Amygdala (tissue), 56 donors: ENCODE measurements at places on chromosomes 7 and 10.

DNA sequence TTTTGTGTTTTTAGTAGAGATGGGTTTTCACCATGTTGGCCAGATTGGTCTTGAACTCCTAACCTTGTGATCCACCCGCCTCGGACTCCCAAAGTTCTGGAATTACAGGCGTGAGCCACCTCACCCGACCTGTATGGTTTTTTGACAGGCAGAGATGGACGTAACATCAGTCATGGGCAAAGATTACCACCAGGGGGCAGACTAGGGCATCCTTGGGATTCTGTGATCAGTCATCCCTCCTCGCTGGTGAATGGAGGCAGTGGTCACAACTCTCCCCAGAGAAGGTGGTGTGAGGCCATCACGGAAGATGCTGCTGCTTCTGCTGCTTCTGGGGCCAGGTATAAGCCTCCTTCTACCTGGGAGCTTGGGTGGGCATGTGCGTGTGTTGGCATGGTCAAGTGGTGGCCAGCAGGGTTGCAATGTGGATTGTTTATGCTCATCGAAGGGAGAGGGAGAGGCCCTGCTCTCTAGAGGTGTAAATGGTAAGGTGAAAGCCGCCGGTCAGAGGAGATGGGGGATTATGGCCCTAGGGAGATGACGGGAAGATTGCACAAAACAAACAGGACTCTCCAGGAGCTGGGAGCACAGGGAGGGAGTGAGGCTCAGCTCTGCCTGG is 122.7 kb upstream of the PRSS1 start:
- DNase-seq = no peak

DNA sequence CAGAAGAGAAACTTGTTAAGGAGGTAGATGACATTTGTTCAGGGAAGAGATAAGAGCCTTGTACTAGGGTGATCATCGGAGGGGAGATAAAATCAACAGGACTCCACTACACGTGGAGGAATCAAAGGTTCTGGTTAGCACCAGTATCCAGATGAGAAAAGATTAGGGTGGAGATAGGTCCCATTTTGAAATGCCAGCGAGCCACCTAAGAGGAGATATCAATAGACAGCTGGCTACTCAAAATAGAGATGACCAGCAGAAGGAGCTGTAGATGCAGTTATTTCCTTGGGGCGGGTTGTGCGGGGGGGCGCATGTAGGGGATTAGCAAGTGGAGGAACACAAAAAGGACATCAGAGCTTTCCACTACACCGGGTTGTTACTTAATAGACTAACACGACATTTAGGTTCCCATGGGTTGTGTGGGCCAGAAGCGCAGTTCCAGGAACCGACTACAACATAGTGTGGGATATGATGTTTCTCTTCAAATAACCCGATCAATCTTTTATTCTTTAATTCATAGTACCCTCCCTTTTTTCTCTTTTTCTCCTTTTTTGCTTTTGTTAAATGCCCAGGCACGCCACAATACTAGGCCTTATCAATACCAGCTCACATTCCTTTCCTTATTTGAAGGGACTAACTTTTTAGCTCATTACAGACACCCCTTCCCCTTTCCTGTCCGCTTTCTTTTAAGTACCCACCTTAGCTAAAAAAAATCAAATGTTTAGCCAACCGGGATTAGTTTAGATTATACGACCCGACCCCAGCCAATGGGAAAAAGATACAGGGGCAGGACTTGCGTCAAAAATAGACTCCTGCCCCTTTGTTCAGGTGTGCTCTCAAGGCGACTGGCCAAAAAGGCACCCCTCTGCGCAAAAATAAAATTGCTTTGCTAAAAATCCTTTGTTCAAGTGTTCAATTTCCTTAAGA is 2.0 kb upstream of the KIF11 start:
- DNase-seq = peak; percentile 21

GRCh38 chr10:100345570-100346330 is 1.3 kb upstream of the SCD start:
- DNase-seq = no peak

- DNase-seq = no peak
Measured at GRCh38 chr7:81516898-81517297, 252.9 kb downstream of the HGF start.

DNA sequence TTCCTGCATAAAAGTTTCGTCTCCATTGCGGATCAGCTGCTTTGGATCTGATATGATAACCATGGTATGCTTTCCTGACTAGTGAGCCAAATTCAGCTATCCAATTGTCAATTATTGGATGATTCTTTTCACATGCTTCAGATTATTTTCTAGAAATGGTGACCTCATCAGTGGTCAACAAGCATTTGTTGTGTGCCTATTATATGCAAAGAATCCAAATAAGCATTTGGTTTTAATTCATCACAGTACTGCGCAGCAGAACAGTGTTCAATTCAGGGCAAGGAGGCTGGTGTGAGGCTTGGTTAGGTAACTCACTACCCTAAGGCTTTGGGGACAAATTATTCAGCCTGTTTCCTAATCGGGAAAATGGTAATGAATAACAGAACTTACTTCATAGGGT is 200.5 kb downstream of the SKAP2 start:
- DNase-seq = no peak

- no peak for DNase-seq
Measured at GRCh38 chr10:339038-339391, 203.8 kb downstream of the ZMYND11 start.

DNA sequence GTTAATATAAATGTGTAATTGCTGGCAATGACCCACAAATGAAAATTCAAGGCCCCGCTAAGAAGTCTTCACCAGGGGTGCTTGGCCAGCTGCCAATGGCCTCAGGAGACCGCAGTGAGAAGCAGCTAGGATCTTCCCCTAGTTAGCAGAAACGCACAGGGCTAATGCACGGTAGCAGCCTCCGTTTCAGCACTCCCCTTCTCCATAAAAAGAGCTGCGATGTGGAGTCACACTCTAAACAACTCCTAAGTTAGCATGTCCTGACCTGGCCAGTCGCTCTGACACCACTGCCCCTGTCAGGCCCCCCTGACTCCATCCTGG is 139.0 kb downstream of the SEPTIN14 start:
- DNase-seq = no peak

- no peak for DNase-seq
Measured at GRCh38 chr7:121574109-121574508, 178.0 kb upstream of the FAM3C start.

GRCh38 chr10:33901166-33901565 is 566.7 kb upstream of the NRP1 start:
- DNase-seq = no peak

- no peak for DNase-seq
Measured at GRCh38 chr10:67612176-67612575, 83.8 kb downstream of the CTNNA3 start.

DNA sequence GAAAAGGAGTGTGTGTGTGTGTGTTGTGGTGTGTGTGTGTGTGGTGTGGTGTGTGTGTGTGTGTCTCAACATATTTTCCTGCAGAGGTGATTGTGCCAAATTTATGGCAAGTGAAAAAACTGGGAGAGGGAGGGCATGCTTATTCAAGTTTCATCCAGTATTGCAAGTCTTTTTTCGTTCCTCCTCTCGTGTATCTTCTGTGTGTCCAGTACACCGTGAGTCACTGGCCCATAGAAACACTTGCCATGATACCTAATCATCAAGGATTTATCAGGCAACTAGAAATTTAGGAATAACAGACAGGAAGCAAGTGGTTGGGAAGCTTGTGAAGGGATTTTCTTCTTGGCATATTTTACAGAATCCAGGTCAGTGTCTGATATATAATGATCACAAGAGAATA is 820.5 kb downstream of the GATA3 start:
- no peak for DNase-seq

GRCh38 chr10:32182476-32182875 is 126.3 kb upstream of the KIF5B start:
- no peak for DNase-seq

DNA sequence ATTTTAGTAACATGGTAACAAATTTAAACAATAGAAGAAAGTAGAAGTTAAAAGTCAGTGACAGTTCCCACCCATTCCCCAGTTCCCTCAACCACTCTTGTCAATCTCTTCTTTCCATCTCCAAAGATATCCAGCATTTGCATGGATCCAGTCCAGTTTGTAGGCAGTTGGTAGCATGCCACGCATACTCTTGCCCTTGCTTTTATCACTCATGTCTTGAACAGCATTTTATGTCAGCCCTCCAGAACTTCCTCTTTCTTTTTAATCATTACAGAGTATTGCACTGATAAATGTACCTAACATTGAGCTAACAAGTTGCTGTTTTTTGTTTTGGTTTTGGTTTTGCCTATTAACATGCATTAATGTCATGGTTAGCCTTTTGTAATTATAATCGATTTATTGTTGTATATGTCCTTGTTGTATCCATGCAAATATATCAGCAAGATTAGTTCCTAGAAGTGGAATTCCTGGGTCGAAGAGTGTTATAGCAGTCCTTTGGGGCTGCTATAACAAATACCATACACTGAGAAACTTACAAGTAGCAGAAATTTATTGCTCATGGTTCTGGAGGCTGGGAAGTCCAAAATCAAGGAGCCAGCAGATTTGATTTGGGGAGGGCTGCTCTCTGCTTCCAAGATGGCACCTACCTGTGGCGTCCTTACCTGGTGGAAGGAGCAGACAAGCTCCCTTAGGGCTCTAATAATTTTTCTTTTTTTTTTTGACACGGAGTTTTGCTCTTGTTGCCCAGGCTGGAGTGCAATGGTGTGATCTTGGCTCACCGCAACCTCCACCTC is 25.7 kb downstream of the CHST3 start:
- DNase-seq = no peak

DNA sequence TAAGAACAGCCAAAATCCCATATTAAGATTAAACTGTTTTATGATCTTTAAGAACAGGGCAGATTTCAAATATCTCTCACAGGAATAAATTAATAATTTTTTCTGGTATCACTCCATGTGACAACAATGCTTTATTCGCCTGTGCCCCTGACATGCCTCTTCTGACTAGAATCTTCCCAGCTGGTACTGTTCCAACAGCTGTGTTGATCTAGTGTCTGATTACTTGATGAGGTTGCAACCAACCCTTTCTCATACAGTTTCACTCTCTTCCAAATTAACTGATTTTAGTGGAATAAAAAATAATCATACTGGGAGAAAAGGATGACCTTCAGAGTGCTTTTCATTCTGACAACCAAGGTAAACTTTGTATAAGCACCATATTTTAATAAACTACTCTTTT is 151.9 kb downstream of the CHRM2 start:
- DNase-seq = no peak

GRCh38 chr7:148116829-148117403 is 473.6 kb upstream of the C7orf33 start:
- no peak for DNase-seq

DNA sequence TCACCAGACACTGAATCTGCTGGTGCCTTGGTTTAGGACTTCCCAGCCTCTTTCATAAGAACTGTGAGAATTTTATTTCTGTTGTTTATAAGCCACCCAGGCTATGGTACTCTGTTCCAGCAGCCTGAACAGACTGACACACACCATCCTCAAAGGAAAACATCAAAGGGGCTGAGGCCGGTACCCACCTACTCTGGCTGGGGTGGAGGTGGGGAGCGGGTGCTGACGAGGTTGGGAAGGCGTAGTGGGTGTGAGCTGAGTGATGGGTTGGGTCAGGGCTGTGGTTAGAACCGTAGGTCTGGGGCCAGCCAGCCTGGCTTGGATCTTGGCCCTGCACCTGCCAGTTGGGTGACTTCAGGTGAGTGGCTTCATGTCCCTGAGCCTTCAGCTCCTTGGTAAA is 136.3 kb downstream of the SH3PXD2A start:
- DNase-seq = no peak
